ENCODE measurements at places on chromosomes 2 and 18.
A peak's percentile ranks its signal among the peaks of the same experiment; 100 is the strongest.

- no peak for DNase-seq
Measured at GRCh38 chr2:157572725-157573124, 55.9 kb downstream of the ACVR1C start.

GRCh38 chr2:6883448-6884122 is 6.0 kb downstream of the RSAD2 start:
- peak; percentile 20 for DNase-seq

GRCh38 chr2:197377670-197378069 is 57.2 kb downstream of the SF3B1 start:
- DNase-seq = no peak

- no peak for DNase-seq
Measured at GRCh38 chr2:45337481-45337880, 273.6 kb downstream of the SRBD1 start.

Data from left renal pelvis (tissue), 4 donors.